Type B pancreatic cell (in vitro differentiated cells): ENCODE measurements at places on chromosomes 6 and 20. TPM values are rescaled to one million over a fixed set of nuclear protein-coding genes. Genes with fewer than 3 reads are reported as not detected.

The L3MBTL3 gene
- total RNA-seq: 16.6 and 23.8 TPM in 2 replicates

The GRM4 gene
- total RNA-seq: 2.2 and 4.2 TPM in 2 replicates

The LEMD2 gene
- total RNA-seq: 58.2 and 64.7 TPM in 2 replicates

GRCh38 chr6:81241126-81242041 is 511.1 kb downstream of the TENT5A start:
- DNase-seq: no peak

- DNase-seq: no peak
Observed at GRCh38 chr6:158996856-158997255, 3.1 kb downstream of the RSPH3 start.

GRCh38 chr6:20729086-20729485 is 194.8 kb downstream of the CDKAL1 start:
- DNase-seq: no peak

GRCh38 chr6:31585491-31585890 is 586 bp upstream of the LST1 start:
- no peak for DNase-seq

The PI16 gene
- total RNA-seq: not detected in 2 replicates

The HNF4A gene
- total RNA-seq: 19.9 and 41.7 TPM in 2 replicates

DNA sequence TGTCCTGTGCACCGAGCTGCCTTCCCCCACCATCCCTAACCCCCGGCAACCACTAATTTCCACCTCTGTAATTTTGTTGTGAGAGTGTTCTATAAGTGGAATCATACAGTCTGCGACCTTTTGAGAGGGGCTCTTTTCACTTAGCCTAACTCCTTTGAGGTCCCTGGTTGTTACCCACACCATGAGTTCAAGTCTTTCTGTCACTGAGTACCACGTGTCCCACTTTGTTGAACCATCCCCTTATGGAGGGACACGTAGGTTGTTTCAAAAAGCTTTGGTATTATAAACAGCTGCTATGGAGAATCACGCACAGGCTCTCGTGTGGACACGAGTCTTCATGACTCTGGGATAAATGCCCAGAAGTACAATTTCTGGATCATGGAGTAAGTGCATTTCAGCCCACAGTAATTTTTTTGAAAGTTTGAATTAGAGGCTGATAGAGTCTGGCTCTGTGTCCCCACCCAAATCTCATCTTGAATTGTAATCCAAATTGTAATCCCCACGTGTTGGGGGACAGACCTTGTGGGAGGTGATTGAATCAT is 9.5 kb downstream of the FAM209B start:
- no peak for DNase-seq

- no peak for DNase-seq
Observed at GRCh38 chr6:63798378-63798777, 162.8 kb downstream of the PHF3 start.

The ARFGEF3 gene
- total RNA-seq: 24.0 and 31.7 TPM in 2 replicates

DNA sequence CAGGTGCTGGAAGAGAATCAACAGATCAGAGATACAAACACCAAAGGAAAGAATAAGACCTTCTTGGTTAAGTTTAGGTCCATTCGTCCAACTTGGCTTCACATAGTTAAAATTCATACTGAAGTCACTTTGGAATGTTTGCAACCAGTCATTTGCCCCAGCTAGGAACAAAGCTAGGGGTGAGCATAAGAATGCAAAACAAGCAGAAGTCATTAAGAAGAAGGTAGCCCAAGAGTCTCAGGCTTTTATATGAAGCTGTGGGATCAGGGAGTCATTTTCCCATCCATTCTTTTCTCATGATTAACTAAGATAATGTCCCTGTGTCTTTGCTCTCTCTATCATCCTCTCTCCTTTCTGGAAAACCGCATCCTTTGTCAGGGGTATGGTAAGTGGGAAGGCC is 51.5 kb upstream of the TMEM170B start:
- no peak for DNase-seq

GRCh38 chr6:162154001-162154400 is 573.6 kb downstream of the PRKN start:
- no peak for DNase-seq

- DNase-seq: no peak
Observed at GRCh38 chr6:87356181-87356580, 11.6 kb downstream of the C6orf163 start.

DNA sequence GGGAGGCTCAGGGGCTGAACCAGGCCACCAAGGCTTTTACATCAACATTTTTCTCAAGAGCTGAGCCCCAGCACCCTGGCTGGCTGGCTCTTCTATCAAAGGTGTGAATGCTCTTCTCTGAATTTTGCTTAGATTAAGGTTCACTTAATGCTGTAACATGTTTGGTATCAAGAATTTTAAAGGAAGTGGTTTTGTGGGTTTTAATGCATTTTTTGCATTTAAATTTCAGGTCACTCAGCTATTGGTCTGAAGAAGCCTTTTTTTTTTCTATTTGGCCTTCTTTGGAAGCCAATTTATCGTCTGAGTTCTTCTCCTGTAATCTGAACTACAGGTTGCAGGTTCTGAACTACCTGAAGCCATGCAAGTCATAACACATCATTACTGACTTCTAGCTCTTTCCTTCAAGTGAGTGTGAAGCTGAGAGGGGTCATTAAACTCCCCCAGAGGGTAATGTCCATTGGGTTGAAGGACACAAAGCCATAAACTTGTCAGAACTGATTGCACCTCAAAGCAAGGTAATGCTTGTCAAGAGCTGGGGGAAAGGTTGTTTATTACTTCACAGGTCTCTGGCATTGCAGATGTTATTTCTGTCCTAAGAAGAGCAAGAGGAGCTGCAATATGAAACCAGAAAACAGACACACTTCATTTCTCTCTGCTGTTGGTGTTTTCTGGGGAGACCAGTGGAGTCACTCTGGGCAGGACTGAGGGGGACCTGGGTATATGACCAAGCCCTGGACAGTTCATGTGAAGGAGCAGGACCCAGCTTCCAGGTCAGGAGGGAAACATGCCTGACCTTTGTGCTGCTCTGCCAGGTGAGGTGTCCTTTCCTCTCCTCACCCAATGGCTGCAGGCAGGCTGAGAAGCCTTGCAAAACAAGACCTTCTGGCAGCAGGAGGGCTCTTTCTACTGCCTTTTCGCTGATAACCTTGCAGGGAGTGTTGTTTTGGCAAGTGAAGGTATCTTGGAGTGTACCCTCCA is 26.1 kb upstream of the NEDD9 start:
- no peak for DNase-seq

The CYP24A1 gene
- 7.1 and 21.1 TPM in 2 replicates for total RNA-seq

The TGM2 gene
- 28.6 and 31.7 TPM in 2 replicates for total RNA-seq

The TRAPPC3L gene
- total RNA-seq: 0.27 and 0.31 TPM in 2 replicates

The MMUT gene
- total RNA-seq: 27.6 and 30.5 TPM in 2 replicates

DNA sequence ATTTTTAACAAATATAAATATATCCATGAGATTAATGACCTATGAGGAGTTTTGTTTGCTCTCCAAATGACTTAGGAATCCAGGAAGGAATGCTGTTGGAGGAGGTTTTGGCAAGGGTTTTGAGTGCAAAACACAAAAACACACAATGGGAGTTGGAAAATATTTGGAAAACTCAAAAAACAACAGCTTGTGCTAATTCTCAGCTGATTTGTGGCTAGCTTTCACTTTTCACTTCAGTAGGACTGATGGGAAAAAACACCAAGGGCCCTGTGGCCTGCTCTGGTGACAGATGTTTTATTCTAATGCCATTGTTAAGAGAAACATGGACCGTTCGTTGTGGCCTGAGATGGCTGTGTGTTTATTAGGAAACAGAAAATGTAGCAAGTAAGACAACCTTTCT is 113.9 kb downstream of the ALDH8A1 start:
- DNase-seq: no peak

The MUC21 gene
- 0.43 and 0.65 TPM in 2 replicates for total RNA-seq

The RAET1G gene
- total RNA-seq: 0.53 and 2.1 TPM in 2 replicates

DNA sequence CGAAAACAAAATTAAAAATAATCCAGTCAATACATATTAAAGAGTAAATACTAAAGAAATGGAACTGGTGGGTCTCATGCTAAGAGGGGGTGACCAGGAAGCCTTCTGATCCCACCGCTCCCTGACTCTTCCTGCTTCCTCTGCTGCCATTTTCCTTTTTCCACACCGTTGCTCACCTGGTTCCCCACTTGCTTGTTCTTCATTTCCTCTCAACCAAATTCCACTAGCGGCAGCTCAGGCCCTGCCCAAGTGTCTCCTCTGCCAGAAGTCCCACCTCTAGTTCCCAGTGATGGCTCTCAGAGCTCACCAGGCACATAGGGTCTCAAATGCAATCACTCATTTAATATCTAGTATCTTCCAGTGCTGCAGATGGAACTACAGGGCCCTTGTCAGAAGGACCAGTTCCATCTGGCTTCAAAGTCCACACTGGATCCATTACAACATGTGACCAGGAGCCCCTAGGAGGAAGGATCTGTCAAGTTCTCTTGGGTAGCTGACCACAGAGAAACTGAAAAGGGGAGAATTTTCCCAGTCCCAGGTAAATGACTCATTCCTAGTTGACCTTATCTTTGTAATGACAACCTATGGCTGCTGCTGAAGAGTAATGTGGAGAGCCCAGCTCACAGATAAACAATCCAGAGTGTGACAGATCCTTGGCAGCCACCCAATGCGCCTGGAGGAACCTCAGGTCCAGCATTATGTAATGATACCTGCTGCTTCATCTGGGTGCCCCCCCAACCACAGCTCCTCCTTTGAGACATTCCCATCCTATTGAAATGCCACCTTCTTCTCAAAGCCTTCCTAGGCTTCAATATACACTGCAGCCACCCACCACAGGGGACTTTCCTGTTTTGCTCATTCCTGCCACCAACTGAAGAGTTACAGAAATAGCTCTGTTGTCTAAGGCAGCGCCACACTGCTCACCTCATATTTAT is 38.2 kb downstream of the ELMO2 start:
- no peak for DNase-seq

The PTCRA gene
- not detected in 2 replicates for total RNA-seq

DNA sequence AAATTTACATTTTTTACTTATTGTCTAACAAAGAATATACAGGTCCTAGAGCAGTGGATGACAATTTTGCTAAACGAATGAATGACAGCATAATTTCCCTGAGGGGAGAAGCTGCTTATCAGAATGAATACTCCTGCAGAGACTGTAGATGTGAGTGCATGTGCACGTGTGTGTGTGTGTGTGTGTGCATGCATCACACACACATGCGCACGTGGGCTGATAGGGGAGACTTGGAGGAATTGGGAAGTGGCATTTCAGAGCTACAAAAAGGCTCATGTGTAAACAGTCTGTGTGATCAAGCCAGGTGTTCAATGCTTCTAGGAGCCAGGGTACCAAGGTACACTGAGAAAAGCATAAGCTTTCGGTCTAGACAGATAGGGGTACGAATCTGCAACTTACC is 93.5 kb upstream of the SASH1 start:
- no peak for DNase-seq

- DNase-seq: no peak
Observed at GRCh38 chr20:42795111-42795695, 394.5 kb downstream of the PTPRT start.

DNA sequence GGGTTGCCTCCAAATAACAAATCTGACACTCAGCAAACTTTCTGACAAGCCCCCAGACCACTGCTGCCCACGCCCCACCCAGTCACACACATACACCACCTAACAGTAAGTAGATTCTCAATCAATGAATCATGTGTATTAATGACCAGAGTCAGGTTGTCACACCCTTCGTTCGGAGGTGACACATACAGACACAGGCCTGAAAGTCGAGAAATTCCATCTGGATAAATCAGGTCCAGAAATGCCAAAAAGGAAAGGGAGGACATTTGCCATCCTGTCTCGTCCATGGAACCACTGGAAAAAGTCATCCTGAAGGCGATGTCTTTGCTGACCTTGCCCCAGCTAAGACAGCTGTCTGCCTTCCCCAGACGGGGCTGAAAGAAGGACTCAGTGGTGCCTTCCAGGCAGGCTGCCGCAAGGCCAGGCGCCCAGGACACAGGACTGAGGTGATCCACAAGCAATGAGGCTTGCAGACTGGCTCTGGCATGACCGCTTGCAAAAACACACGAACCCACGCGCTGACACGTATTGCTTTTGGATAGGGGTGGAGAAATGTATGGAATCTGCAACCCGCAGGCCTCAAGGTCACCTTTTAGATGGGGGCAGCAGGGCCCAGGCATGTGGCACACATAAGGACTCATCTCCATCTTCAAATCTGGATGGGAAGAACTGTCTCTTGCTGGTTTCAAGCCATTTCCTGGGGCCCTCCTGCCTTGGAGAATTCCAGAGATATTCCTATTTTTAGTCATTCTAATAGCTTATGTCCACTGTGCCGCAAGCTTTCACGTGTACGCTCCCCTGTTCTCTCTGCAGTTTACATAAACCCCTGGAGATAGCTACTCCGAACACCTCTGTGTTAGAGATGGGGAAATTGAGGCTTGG is 9.0 kb downstream of the NFATC2 start:
- DNase-seq: no peak

The GSTA3 gene
- not detected in 2 replicates for total RNA-seq

GRCh38 chr6:129490521-129491255 is 219.3 kb downstream of the ARHGAP18 start:
- DNase-seq: no peak

The CFB gene
- 7.8 and 13.6 TPM in 2 replicates for total RNA-seq

The PRKN gene
- total RNA-seq: 1.3 and 6.2 TPM in 2 replicates

- DNase-seq: no peak
Observed at GRCh38 chr6:6629402-6629801, 40.9 kb downstream of the LY86 start.

DNA sequence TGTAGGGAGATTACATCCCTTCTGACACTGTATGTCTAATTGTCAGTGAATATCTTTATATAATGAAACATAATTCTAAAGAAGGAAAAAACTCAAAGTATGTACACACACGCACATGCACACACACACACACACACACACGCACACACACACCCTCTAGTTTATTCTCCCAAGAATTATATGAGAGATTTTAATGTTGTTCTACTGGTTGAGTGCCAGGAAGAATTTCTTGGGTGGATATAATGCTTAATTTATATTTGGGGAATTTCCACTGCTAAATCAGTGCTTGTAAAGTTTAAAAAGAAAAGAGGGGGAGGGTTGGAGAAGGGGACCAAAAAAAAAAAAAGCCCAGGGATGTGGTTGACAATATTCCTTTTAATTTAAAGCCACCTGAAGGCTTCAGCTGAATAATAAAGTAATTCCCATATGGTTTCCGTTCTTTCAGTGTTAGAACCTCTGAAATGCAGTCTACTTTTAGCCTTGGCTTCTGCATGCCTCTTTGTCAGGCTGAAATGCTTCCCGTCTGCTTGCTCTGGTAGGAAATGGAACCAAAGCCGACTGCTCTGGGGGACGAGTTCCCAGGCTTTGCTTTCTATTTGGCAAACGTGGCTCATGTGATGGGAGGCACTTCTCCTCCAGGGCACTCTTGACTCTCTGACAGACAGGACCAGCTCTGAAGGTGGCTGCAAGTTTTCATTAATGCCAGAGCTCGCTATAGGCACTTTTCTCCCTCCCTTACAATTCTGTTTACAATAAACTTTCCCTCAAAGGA is 225.4 kb downstream of the PRL start:
- DNase-seq: no peak

DNA sequence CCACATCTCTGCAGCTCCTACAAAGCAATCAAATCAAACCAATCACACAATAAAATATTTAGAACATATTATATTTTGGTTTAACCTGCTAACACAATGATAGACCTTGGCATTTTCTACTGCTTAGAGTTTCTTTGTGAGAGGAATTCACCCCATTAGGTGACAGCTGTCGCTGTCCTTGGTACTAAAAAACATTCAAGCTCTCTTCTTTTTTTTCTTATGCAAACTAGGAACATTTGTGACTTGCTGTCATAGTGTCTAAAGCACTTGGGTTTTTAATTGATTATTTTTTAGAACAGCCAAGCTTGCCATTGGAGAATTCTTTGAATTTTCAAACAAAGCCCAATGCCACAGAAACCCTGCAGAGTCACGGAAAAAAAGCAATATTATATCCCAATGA is 46.4 kb downstream of the CNR1 start:
- no peak for DNase-seq

GRCh38 chr6:162576016-162576415 is 151.6 kb downstream of the PRKN start:
- DNase-seq: no peak

The IP6K3 gene
- 0.75 TPM in 1 of 2 replicates, not detected in the other for total RNA-seq

- no peak for DNase-seq
Observed at GRCh38 chr20:51469578-51470498, 72.7 kb downstream of the NFATC2 start.
